ENCODE measurements at places on chromosomes 13 and 19.

DNA sequence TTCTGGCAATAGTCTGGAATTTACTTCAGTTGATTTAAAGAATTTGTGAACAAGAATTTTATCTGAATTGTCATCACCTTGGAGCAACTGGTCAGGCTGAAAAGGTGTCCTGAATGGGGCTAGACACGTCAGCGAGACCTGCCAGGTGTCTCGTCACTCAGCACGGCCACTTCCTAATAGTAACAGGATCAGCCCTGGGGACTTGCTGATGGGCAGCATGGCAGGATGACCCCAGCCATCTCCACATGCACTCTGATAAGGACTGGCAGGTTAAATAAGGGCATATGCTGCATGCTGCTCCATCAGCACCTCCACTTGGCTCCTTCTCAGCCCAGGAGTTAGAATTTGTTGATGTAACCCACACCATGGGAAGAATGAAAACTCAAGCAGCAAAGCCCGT, 224.2 kb downstream of the FOXO1 start:
- DNase-seq = no peak

GRCh38 chr19:18761531-18762110, 29.5 kb downstream of the COMP start:
- DNase-seq = no peak

- peak; percentile 78 for DNase-seq
These were observed 540 bp upstream of the ZFP36 start for GRCh38 chr19:39405958-39406655.

DNA sequence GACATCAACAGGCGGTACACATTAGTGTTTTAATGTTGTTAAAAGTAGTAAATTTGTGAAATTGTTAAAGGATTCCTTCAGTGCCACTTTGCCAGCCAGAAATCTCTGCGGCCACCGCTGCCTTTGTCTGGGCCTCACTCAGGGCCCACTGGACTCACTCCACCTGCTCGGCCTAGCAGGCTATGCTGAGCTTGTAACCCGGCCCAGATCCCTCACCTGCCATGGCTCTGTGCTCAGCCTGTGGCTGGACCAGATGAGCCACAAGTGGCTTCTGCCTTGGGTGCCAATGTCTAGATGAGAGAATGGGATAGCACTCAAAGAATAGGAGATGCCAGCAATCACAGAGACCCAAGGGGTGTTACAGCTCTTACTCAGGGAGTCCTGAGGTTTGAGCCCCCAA, 1228.0 kb downstream of the DIAPH3 start:
- no peak for DNase-seq

GRCh38 chr13:30898678-30899241, 7.3 kb upstream of the MEDAG start:
- no peak for DNase-seq

GRCh38 chr19:47444388-47444821, 25.1 kb upstream of the MEIS3 start:
- DNase-seq = no peak

GRCh38 chr13:50678464-50679162, 164.9 kb downstream of the DLEU7 start:
- no peak for DNase-seq

DNA sequence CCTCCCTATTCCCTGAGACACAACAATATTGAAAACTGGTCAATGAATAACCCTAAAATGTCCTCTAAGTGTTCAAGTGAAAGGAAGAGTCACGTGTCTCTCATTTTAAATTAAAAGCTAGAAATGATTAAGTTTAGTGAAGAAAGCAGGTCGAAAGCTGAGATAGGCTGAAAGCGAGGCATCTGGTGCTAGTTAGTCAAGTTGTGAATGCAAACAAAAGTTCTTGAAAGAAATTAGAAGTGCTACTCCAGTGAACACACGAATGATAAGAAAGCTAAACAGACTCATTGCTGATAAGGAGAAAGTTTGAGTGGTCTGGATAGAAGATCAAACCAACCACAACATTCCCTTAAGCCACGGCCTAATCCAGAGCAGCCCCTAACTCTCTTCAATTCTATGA, 99.4 kb upstream of the ZNF507 start:
- no peak for DNase-seq

- no peak for DNase-seq
These were observed 6.6 kb downstream of the ATG4D start for GRCh38 chr19:10550336-10550735.
